ENCODE measurements at places on chromosomes 1 and 21.
A peak's percentile ranks its signal among the peaks of the same experiment; 100 is the strongest.

DNA sequence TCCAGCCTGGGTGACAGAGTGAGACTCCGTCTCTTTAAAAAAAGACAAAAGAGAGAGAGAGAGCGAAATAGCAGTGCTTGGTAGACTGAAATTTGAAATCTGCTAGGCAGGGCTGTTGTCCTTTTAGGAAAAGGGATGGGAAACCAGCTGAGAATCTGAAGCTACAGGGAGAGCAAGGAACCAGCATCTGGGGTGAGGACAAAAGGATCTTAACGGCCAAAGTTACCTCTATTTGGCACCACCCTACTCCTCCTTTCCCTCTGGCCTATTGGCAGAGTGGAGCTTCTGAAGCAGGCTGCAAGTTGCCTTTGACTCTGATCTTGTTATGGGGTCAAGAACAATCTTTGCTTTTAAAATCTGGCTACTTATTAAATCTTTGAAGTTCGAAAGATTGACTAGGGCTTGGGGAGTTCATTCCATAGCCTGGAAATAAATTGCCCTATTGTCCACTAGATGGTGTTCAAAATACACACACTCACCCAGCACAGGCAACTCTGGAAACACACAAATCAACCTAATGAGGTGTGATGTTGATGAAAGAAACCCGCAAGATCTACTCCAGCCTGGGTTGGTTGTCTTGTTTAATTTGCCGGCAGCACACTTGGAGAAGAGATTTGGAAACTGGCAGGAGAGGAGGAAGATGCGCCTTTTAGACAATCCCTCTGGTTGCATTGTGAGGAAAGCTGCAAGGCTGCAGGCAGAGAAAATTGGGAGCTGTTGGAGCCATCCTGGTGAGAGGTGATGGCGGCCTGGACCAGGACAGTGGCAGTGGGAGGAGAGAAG, 16.5 kb upstream of the PARP1 start:
- DNase-seq: no peak

DNA sequence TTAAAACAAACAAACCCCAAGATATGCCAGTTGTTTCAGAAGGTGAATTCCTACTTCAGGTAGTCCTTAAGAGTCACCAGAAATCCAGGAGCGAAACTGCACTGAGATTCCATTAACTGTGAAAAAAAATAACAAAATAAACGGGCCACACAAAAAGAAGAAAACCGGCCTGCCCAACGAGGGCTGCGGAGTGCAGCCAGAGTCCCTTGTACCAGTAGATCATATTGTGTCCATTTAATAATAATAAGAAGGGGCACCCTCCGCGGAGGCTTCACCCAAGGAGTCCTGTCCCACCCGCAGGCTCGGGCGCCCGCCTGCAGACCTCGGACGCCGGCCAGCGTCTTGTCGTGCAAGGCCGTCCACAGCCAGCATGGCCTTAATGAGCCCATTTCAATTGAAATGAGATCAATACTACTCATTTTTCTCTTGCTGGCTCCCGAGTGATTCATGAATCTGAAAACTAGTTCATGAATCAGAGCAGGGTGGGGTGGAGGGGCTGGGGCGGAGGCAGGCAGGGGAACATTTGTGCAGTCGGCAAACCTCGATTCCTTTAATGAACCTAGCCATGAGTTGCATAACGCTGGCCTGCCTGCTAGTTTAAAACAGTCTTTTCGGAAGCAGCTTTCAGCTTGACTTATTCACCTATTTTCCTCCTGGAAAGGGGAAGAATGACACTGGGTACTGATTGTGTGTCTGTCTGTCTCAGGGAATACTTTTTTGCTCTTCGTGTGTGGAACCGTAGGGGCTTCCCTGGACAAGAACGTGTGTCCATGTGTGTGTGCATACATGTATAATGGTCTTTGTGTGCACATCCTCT, 113.1 kb upstream of the IRF2BP2 start:
- peak; percentile 27 for DNase-seq

GRCh38 chr1:32639489-32640075, 10.8 kb downstream of the ZBTB8OS start:
- no peak for DNase-seq

DNA sequence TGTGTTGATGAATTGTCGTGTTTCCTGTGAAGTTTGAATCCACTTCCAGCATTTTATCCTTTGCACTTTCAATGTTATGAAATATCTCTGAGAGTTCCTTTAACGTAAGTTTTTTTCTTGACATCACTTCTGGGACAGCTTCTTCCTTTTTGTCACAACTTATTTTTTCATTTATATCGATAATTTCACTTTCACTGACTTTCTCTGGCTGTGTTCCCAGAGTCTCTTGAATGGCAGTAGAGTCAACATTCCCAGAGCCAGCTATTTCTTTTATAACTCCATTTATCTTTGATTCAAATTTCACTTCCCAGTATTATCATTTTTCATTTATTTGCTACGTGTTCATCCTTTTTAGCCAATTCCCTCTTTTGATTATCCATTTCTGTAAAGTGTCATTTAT, 256.5 kb downstream of the PAPPA2 start:
- DNase-seq: no peak

DNA sequence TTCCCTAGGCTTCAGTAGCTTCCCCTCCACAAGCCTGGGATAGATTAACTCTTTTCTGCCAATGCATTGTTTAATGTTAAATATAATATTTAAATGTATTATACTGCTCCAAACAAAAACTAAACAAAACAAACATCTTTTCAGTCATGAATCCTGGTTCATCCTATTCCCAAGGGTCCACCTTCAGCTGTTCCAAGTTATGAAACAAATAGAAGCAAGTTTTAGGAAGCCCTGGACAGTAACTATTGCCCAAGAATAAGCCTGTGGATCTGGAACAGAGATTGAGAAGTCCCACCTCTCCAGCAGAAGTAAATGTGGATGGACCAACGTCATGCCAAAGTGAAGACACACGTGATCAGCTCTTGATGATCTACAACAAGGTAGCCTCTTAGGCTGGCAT, 408.1 kb downstream of the SETD4 start:
- DNase-seq: no peak

DNA sequence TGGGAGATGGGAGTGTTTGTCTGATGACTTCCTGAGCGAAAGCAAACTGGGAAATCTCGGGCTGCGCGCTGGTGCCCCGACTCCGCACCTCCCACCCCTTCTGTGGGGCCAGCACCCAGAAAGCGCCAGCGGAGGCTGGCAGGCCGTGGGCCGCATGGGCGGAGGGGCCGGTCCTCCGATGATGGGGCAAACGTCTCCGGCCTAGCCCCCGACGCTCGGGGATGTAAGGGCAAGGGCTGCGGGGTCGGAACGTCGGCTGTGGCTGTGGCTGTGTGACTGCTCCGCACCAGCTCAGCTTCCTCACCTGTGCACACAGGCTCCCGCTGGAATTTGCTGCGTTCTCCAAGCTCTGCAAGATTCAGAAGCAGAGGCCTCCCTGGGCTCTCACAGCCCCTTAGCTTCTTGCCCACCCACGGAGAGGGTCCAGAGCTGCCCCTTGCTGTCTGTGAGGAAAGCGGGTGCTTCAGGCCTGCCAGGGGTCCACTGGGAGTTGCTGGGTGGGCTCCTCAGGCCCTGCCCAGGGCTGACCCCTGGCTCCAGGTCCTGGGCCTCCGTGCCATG, 35.0 kb downstream of the COL18A1 start:
- no peak for DNase-seq

All from stimulated activated CD8-positive, alpha-beta memory T cell treated with anti-CD3 and anti-CD28 coated beads, Interleukin-4, amount 100 ng/mL, for 1 hour (primary cell).